ENCODE measurements at places on chromosomes 6 and 20.

GRCh38 chr6:28648035-28648877 lies 122.6 kb downstream of the GPX5 start:
- DNase-seq, result peak; percentile 83

DNA sequence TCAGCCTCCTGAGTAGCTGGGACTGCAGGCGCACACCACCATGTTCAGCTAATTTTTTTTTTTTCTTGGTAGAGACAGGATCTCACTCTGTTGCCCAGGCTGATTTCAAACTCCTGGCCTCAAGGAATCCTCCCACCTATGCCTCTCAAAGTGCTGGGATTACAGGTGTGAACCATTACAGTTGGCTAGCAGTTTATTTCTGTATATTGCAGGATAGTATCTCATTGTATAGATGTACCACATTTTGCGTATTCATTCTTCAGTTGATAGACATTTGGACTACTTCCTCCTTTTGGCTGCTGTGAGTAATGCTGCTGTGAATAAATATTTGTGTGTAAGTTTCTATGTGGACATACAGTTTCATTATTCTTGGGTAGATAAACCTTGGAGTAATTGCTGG lies 32.9 kb downstream of the ASXL1 start:
- peak; percentile 24 for DNase-seq

GRCh38 chr6:44730771-44731391 lies 343.4 kb downstream of the CDC5L start:
- DNase-seq, result peak; percentile 65

- no peak for DNase-seq
These were observed 121.8 kb downstream of the AKAP7 start for GRCh38 chr6:131257104-131257503.

- peak; percentile 68 for DNase-seq
These were observed 17.4 kb upstream of the GTSF1L start for GRCh38 chr20:43744151-43744611.

- DNase-seq, result peak; percentile 19
These were observed 594.9 kb downstream of the CDH26 start for GRCh38 chr20:60553095-60553494.

GRCh38 chr6:143929975-143930374 lies 65.7 kb downstream of the ZC2HC1B start:
- DNase-seq, result no peak

GRCh38 chr6:45677381-45678284 lies 299.9 kb upstream of the SUPT3H start:
- DNase-seq, result no peak

- peak; percentile 60 for DNase-seq
These were observed 11.3 kb upstream of the SRSF6 start for GRCh38 chr20:43446361-43446879.

DNA sequence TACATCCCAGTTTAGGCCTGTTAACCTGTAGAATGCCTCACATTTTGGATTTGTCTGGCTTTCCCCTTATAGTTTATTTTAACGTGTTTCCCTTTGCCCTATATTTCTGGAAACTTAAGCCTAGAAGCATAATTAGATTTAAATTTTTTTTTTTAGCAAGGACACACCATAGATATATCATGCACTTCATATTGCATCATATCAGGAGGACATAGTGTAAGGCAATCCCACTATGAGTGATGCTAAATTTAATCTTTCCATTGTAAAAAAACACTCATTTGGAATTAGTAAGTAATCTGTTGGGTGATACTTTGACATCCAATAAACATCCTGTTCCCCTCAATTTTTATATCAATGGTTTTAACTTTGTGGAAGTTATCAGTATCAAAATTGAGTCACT lies 10.3 kb upstream of the FAXC start:
- DNase-seq, result no peak

DNA sequence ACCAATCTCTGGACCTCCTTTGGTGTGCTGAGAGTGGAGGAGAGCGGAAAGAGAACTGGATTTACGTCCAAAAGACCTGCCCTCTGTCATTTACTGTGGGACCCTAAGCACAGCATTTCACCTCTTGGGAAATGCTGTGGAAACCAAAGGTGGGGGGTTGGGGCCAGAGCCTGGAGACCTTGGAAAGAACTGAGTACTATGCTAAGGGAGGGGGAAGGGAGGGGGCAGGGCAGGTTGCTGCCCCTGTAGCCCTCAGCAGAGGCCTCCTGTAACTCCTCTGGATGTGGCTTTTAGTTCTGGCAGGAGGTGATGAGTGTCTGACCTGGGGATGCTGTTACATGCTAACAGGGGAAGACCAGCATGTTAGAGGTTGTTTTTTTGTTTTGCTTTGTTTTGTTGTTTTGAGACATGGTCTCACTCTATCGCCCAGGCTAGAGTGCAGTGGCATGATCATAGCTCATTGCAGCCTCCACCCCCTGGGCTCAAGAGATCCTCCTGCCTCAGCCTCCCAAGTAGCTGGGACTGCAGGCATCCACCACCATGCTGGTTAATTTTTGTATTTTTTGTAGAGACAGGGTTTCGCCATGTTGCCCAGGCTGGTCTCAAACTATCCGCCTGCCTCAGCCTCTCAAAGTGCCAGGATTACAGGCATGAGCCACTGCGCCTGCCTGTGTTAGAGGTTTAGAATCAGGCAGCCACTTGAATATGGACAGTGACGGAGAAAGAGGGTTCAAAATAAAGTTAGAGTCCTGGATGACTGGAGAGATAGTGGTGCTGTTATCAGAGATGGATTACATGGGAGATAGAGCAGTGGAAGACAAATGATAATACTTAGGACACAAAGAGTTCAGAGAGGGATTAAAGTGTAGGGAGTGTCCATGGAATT lies 18.4 kb upstream of the PARD6B start:
- no peak for DNase-seq

All from ELR (cell line).